Aorta (tissue), 5 donors: ENCODE measurements at places on chromosomes 7 and 10. TPM values are rescaled to one million over a fixed set of nuclear protein-coding genes. Genes with fewer than 3 reads are reported as not detected.

- no peaks in the 10 kb centered on the region for H3K27me3 ChIP-seq
- no peak for DNase-seq
- no peak overlapping the region for H3K27ac ChIP-seq
- no peaks in the 10 kb centered on the region for H3K4me1 ChIP-seq
- no peaks in the 10 kb centered on the region for H3K36me3 ChIP-seq
Observed at GRCh38 chr10:35211390-35211789, 84.7 kb downstream of the CREM start.

- no peak overlapping the region for H3K4me3 ChIP-seq
- no peaks in the 10 kb centered on the region for H3K36me3 ChIP-seq
- H3K27ac ChIP-seq: no peak overlapping the region
Observed at GRCh38 chr7:158771-159170, 33.6 kb upstream of the FAM20C start.

DNA sequence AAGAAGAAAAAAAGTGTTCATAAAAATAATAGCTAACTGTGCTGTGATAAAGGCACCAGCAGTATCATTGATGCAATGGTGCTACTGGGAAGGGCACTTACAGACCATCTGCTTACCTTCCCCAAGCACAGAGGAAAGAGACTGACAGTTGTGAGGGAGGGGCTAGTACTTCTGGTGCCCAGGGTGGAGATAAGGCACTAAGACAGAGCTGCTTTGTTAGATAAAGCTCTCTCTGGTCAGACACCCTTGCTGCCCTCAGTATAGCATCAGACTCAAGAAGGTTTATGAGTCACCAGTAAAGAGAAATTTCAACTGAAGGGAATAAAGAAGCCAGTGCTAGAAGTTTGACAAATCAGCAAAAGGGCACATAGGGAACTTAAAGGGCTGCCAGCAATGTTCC, 325.6 kb downstream of the HPSE2 start:
- no peak overlapping the region for H3K4me3 ChIP-seq
- H3K4me1 ChIP-seq: no peaks in the 10 kb centered on the region
- no peaks in the 10 kb centered on the region for H3K27me3 ChIP-seq

GRCh38 chr7:32515890-32516550, 20.7 kb downstream of the AVL9 start:
- H3K27ac ChIP-seq: no peak overlapping the region
- no peak for DNase-seq
- H3K4me3 ChIP-seq: no peak overlapping the region
- no peaks in the 10 kb centered on the region for H3K27me3 ChIP-seq
- H3K4me1 ChIP-seq: no peaks in the 10 kb centered on the region

DNA sequence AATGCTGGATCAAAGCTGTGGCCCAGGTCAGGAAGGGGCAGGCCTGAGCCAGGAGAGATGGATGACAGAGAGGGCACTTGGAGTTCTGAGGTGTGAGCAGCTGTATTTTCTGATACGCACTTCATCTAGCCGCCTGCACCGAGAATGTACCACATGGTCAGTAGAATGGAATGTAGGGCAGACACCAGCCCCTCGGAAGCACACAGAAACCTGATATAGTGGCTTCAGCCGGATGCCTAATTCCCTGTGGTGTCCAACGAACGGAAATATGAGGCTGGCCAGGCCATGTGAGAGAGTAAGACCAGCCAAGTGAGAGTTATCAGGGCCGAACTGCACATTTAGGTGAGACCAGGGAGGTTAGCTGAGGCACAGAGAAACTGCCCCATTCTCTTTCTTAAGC, 46.7 kb upstream of the PLCE1 start:
- no peak overlapping the region for H3K4me3 ChIP-seq
- no peaks in the 10 kb centered on the region for H3K4me1 ChIP-seq
- no peak overlapping the region for H3K27ac ChIP-seq
- no peaks in the 10 kb centered on the region for H3K27me3 ChIP-seq

The TMEM273 gene
- polyA plus RNA-seq: 7.8 TPM

DNA sequence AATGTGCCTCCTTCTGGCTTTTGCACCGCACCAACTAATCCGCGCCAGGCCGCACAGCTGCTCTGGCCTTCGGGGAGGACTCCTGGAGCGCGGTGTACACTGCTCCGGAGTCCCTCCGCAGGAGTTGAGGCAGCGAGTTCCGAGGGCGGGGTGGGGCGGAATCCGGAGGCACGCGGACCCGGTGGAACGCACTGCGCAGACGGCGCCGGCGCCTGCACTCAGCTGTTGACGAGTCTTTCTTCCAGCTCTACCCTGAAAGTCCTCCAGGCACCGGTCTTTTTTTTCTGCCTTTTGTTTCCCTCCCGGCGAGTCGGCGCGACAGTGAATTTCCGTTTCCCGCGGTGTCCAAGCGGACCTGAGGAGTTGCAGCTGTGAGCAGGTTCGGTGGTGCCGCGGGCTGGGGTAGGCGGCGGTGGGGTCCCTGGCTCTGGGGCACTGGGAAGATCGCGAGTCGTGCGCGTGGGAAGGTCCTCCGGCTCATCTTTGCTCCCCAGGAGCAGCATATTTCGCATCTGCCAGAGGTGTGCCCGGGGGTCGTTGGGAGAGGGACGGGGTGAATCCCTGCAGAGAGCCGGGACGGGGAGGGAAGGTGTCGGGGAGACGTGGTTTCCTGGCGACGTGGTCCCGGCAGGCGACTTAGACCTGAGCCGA, 44.1 kb downstream of the SFTPD start:
- H3K27me3 ChIP-seq: no peaks in the 10 kb centered on the region
- H3K4me3 ChIP-seq: peak overlapping the region; percentile 72
- peak; percentile 92 for DNase-seq
- no peak overlapping the region for H3K27ac ChIP-seq
- H3K36me3 ChIP-seq: no peaks in the 10 kb centered on the region

GRCh38 chr10:93893646-93894515, at the start of gene SLC35G1:
SLC35G1 (plus strand) TSS chr10:93893978; CDS start chr10:93894034, 56 bp downstream.
- no peak within 1 kb of the TSS for H3K27ac ChIP-seq
- peak; percentile 75 for DNase-seq
- H3K36me3 ChIP-seq: no peaks in the 10 kb centered on the region
- no peaks in the 10 kb centered on the region for H3K27me3 ChIP-seq
- no peaks in the 10 kb centered on the region for H3K4me1 ChIP-seq

- no peak overlapping the region for H3K27ac ChIP-seq
- H3K36me3 ChIP-seq: no peaks in the 10 kb centered on the region
- DNase-seq: no peak
- H3K4me1 ChIP-seq: no peaks in the 10 kb centered on the region
Observed at GRCh38 chr7:18680576-18680975, 185.0 kb downstream of the HDAC9 start.

The CHN2 gene
- polyA plus RNA-seq: 0.61 TPM

DNA sequence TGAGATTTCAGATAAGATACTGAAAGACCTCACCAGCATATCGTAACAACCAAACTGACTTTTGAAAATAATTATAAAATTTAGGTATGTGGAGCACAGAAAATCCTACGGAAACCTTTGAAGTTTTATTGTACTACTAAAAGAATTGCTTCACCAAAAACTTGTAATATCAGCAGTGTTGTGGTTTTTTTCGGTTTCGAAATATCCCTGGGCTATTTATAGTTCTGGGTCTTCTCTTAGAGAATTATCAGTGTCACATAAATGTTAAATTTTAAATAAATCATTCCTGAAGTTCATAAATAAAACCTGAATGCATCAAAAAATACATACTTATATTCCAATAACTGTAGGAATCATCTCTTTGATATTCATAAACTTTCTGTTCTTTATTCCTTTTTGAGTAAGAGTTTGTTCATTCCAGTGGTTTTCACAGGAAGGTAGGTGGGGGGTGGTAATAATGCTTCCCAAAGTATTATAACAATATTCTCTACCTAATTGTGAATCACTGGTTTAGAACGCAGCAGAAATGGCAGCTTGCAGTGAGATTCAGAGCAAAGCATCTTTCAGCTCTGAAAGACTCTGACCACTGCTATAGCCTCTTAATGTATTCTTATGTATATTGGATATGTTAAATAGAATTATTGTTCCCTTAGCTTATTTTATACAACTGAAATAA, 60.2 kb downstream of the ZNF277 start:
- H3K4me3 ChIP-seq: no peak overlapping the region
- H3K36me3 ChIP-seq: no peaks in the 10 kb centered on the region
- no peaks in the 10 kb centered on the region for H3K27me3 ChIP-seq

DNA sequence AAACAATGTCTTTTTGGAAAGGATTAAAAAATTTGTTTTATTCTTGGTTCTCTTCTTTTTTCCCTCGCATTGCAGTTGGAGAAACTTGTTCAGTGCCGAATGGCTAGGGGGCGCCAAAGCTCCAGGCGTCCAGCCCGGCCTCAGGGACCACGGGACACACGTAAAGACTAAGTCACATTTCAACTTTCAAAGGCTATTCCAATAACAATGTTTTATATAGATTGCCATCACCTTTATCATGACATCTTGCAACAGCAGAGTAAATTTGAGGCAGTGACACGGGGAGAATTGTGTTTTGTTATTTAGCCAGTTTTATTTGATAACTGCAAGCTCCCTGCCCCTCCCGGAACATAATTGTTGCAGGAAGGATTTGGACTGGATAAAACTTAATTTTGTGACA, 2.2 kb upstream of the IGFBP3 start:
- H3K4me3 ChIP-seq: no peak overlapping the region
- H3K36me3 ChIP-seq: no peaks in the 10 kb centered on the region
- H3K27ac ChIP-seq: no peak overlapping the region

- no peaks in the 10 kb centered on the region for H3K4me1 ChIP-seq
- no peak overlapping the region for H3K4me3 ChIP-seq
- no peak for DNase-seq
- no peaks in the 10 kb centered on the region for H3K27me3 ChIP-seq
Observed at GRCh38 chr7:112771166-112771565, 19.0 kb downstream of the TMEM168 start.

DNA sequence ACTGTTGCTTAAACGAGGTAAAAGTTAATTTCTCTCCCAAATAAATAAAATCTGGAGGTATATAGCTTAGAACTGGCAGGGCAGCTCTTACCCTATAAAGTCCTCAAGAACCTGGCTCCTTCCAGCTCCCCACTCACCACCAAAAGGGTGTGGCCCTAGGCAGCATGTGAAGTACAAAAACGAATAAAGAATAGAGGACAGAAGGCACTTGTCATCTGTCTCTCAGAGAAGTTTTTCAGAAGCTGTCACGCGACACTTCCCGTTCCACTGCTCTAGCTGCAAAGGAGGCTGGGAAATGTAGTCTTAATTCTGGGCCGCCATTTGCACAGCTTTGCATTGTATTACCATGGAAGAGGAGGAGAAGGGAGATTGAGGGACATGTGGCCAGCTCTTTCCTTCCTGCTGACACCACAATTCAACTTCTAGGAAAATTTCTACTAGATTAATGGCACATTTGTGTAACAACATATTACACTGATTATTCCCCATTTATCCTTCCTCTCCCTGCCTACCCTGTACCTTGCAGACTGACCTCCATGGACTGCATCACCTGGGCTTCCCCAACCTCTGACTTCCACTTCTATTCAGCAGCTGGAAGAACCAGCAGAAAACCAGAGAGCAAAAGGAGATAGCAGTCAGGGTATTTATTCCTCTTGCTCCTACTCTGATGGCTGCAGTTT, 62.2 kb downstream of the CCDC71L start:
- no peaks in the 10 kb centered on the region for H3K36me3 ChIP-seq
- no peaks in the 10 kb centered on the region for H3K27me3 ChIP-seq
- DNase-seq: no peak
- no peak overlapping the region for H3K27ac ChIP-seq
- peak overlapping the region; percentile 24 for H3K4me3 ChIP-seq
